T-helper 1 cell (primary cell): ENCODE measurements at places on chromosomes 11 and 22.

- no peak for DNase-seq
Observed at GRCh38 chr11:112160091-112160848, 3.6 kb downstream of the IL18 start.

DNA sequence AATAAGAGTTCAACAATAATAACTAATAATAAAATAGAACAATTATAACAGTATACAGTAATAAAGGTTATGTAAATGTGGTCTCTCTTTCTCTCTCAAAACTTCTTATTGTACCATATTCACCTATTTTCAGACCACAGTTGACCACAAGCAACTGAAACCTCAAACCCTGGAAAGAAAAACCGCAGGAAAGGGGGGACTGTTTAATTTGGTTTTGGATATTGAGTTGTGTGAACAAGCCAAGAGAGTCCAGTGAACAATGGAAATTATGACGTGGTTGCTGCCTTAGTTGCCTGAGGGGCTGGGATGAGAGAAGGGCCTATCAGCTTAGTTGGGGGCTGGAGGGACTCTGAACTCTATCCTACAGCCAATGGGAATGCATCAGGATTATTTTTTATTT, 178.7 kb upstream of the POU2AF2 start:
- no peak for DNase-seq

DNA sequence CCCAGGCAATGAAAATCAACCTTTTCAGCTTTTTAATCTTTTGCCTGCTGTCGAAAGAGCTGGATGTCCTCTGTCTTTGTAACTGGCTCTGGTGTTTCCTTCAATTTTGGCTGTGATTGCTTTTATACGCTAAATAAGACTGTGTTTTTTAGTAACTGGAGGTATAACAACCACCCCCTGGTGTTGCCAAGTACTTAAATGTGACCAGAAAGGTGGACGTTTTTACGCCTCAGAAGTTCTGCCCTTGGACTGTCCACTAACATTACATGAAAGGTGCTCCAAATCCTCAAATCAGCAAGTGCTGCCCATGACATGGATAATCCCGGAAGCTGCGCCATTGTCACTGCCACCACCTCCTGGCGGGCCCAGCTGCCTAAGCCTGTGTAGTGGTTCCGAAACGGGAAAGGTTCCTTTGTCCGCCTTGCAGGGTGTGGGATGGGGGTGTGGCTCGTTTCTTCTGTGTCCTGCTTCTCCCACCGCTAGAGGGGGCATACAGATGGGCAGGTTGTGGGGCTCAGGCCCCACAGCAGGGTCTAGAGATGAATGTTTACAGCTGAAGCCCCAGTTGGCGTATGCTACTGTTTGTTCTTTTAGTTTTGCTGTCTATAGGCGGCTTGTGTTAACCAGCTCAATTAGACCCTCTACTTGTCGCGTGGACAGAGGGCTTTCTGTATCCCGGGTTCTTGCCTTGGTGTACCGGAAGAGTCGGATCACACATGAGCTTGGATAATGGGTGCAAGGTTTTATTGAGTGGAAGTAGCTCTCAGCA, 82.2 kb upstream of the SEPTIN5 start:
- no peak for DNase-seq

DNA sequence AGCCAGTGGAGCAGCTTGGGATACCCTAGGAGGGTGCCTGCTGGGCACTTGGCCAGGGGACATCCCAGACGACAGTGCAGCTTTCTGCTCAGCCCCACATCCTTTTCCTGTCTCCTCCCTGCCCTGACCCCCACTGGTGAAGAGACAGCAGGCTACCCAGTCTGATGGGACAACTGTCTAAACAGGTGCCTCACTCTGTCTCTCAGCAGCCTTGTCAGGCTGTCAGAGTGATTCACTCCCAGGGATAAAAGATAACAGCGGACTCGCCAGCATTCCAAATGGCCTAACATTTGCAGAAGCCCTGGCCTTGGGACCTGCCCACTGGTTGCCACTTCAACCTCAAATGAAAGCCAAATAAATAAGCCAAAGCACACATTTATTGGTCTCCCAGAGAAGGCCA, 318.6 kb upstream of the PLET1 start:
- no peak for DNase-seq

- DNase-seq, result no peak
Observed at GRCh38 chr11:67261946-67262681, 4.2 kb upstream of the GRK2 start.

DNA sequence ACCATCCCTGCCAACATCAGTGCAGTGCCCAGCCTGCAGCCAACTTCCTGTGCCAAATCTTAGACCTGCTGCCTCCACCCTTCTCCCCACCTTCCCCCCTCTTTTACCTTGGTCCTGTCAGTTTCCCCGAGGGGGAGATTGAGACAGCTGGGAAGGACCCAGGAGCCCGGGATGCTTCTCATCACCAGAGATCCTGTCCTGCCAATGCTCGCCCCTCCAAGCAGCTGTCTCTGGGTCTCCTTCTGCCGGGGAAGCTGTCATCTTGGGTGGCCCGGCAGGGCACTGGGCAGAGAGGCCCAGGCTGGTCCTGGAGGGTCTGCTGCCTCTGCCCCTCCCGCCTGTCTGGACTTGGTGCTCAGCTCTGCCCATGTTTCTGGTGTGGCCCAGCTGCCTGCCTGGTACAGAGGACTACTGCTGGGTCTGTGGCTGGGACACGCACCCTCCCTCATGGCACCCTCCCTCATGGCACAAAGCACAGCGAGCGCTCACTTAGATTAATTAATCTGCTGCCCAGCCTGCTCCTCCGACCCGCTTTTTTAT, 60.4 kb upstream of the THY1 start:
- no peak for DNase-seq

- no peak for DNase-seq
Observed at GRCh38 chr11:10669258-10670033, 24.1 kb downstream of the IRAG1 start.

- peak; percentile 42 for DNase-seq
Observed at GRCh38 chr22:38504731-38505540, 1.2 kb downstream of the DDX17 start.

DNA sequence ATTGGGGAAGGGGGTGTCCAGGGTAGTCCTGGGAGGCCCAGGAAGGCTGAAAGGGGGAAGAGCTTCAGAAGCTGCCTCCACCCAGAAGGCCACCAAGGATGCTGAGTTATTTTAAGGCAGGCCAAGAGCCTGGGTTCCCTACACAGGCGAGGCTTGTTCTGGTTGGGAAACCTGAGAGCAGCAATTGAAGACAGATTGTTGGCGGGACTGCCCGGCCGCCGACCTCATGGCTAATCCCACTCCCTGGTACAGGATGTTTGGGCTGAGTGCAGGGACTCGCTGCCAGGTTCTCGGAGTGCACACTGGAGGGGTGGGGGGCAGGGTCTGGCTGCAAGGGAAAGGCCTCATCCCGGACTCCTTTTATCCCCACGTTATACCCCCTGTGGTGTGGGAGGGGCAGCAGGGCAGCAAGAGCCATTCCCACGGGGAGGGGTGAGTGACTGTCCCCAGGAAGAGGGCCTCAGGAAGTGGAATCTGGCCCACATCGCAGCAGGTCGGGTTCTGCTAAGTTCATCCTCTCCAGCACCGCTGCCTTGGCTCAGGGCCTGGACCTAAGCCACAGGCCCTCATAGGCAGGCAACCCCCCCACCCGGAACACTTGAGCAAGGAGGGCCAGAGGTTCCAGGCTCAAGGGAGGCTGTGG, 43.6 kb upstream of the PRR5 start:
- no peak for DNase-seq

GRCh38 chr11:8229299-8230177, 34.1 kb downstream of the LMO1 start:
- no peak for DNase-seq

DNA sequence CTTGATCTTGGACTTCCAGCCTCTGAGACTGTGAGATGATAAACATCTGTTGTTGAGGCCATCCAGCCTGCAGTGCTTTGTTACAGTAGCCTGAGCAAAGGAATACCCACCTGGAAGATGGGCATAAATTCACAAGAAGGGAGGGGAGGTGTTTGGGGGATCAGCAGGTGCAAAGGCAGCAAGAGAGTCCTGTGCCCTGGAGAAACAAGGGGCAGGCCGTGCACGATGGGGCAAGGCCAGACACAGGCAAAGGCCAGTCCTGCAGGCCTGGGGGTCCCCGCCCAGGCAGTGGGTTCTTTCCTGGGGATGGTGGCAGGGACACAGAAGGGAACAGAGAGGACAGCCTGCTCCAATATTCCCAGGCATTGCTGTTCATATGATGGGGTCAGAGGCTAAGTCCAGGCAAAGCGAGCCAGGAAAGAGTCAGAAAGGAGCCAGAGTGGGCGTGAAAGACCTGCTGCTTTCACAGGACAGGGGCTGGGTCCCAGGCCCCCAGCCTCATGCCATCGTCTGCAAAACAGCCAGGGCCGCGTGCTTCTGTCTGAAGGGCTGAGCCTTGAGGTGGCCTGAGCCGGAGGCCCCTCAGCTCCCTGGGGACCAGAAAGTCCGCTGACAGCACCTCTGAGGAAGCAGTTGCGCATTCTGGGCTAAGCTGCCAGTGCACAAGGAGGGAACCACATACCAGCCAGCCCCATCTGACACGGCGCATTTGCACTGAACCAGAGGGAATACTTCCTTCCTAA, 48.8 kb downstream of the MYEOV start:
- no peak for DNase-seq

DNA sequence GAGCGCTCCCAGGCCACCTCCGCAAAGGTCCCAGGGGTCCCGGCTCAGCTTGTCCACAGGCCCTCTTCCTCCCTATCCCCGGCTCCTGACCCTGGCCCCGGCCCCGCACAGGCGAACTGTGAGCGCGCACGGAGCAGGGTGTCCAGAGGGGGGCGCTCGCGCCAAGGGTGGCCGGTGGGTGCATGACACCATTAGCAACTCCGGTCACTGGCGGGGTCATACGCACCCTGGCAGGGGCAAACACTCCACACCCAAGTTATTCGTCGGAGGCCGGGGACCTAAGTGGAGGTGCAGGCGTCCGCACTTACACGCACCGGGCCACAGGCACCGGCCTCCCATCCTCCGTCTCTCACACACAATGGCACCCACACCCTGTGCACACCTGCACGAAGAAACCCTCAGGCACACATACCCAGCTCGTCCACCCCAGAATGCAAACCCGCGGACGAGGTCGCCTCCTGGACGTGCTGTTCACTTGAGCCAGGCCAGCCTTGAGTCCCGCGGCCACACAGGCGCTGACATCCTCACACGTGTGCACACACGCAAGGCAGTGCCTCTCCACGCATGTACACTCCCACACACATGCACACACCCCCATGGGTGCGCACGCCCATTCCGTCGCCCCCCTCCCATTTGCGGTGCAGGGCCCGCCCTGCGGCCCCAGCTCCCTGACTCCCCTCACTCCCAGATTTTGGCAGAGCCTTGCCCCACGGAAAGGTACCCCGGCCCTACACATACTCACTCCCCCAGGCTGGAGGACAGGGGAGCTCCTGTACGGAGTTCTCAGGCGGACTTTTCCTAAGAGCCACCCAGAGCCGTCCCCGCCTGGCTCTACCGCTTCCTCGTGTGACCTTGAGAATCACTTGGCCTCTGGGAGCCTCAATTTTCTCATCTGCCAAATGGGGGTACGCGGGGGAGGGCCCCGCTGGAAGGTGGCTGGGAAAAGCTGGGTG, at the start of gene RASGRP2:
Gene RASGRP2, minus strand, starts transcription at position 552 of the 953 bp plus-strand sequence. CDS start 1,276 bp downstream, outside the sequence.
- DNase-seq, result peak; percentile 83

- DNase-seq, result no peak
Observed at GRCh38 chr22:49323751-49324415, 503.8 kb downstream of the BRD1 start.

- DNase-seq, result no peak
Observed at GRCh38 chr11:128261011-128261421, 326.3 kb downstream of the ETS1 start.
